Left lung (tissue), 14 donors: ENCODE measurements at places on chromosomes 12 and 14.

DNA sequence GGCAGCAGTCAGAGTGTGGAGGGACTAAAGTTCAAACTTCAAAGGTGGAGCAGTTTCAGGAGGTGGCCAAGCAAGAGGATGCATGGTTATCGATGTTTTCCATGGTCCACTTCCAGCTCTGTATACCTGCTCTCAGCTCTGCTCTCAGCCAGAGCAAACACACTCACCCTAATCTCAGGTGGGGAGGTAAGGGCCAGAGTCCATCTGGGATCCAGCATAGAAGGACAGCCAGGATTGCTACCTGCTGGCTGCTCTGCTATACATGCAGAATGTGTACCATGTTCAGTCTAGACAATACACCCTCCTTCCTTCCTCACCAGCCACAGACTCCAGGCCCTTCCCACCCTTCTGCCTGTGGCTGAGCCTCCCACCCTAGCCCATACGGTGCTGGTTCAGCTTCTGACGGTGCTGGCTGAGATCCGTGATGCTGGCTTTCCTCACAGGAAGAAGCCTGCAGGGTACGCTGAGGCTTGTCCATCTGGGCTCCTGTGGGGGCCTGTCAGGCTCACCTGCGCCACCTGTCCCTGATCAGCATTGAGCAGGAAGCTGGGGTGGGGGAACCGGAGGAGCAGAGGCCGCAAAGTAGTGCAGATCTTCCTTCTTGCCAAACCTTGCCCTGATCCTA is 2.4 kb downstream of the CBLN3 start:
- DNase-seq: no peak

DNA sequence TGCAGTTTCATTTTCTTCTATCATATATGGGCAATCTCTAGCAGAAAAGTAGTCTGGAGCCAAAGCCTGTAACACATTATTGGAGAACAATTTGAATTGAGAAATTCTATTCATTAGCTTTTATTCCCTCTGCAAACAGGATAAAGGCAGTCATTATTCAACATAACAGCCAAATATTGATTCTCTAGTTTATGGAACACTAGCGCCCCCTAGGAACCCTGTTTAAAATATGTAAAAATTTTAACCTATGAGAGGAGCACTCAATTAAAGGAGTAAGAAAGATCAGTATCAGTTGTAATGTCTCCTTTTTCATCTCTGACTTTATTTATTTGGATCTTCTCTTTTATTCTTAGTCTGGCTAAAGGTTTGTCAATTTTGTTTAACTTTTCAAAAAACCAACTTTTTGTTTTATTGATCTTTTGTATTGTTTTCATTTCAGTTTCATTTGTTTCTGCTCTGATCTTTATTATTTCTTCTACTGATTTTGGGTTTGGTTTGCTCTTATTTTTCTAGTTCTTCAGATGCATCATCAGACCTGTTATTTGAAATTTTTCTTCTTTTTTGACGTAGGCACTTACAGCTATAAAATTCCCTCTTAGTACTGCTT is 4.8 kb upstream of the LMNTD1 start:
- DNase-seq: peak; percentile 18

- no peak for DNase-seq
Observed at GRCh38 chr12:11499806-11500187, 104.4 kb upstream of the PRB2 start.

DNA sequence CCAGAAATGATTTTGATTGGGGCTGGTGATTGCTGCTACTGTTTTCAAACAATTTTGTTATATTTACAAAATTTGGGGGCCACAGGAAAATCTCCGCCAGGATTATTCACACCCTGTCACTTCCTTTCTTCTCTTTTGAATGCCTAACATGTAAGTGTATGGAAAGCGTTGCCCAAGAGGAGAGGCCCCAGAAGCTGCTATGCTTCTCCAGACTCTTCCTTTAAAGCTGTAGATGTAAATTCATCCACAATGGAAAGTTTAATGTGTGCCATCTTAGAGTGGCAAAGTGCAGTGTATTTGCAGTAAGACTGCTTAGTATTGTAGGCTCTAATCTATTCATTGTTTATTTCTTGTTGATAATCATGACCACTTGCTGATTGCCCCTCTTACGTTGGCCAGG is 136.7 kb upstream of the LRIG3 start:
- no peak for DNase-seq

DNA sequence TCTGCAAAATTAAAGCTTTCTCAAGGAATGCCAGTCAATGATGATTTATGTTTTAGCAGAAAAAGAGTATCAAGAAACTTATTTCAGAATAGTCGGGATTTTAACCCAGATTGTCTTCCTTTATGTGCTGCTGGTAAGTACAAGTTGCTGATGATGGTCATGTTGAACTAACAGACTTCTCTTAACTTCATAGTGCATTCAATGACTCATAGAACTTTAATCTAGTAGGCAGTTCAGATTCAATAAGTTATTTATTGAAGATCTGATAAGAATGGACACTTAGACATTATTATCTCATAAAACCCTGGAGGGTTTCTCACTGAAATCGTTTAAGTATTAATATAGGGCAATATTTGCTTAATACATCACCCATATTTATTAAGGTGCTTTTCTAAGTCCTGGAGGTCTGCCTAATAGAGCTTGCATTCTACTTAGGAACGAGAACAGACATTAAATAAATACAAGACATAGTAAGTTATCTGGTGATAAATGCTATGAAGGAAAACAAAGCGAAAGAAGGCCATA is 33.8 kb downstream of the TOGARAM1 start:
- no peak for DNase-seq

GRCh38 chr12:45655186-45655585 is 74.3 kb upstream of the ARID2 start:
- no peak for DNase-seq

DNA sequence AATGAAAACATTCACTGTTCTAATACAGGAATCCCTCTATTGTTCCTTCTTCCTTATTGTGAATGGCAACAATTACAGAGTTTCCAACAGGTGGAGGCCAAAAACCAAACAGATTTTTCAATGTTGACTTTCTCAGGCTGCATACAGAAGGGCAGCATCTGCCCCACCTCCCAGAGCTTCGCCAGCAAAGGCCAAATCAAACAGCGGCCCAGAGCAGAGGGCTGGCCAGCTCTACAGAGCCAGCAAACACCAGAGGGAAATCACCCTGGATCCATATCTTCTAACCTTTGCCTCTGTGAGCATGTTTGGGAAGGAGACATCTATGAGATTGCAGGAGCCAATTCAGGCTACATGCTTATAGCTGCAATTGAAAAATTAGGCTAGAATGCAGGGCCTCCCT is 4.4 kb upstream of the CRACR2A start:
- DNase-seq: no peak

- no peak for DNase-seq
Observed at GRCh38 chr14:66540038-66540437, 32.1 kb downstream of the GPHN start.

- no peak for DNase-seq
Observed at GRCh38 chr14:74511966-74512830, 18.6 kb downstream of the ISCA2 start.

DNA sequence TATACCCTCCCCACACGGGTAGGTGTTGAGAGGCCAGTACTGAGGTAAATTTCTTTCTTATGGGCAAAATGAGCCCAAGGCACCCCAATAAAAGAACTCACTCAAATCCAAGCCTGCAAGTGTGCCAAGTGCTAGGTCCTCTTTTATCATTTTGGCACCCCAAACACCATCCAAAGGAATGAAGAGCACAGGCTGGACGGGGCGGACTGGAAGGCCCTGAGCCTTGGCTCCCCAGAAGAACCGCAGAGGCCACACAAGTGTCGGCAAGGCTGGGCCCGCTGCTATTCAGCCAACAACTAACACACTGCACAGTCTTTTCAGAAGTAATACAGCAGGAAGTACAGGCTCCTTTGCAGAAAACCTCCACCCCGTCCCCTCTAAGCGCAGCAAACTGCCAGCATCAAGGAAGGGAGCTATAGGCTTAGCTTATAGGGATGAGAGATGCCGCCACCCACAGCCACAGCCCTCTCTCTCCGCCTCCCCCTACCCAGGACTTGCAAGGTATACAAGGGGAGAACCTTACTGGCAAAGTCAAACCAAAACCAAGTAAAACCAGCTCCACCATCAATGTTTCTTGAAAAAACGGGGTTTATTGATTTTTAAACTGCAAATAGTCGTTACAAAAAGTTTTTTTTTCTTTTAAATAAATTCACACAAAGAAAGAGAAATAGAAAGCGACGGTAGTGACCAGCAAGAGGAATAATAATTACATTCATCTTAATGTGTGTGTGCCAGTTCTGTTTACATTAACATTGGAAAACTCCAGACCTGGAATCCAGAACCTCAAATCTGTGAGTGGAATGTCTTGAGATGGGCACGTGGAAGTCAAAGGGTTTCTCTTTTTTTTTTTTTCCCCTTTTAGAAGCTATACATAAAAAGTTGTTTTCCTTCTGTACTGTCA is 5.5 kb downstream of the ZFP36L1 start:
- DNase-seq: no peak
